Cerebellar nuclear complex (tissue), 1 donor: ENCODE measurements at places on chromosomes 13 and 19.

GRCh38 chr13:51230477-51231105 is 8.4 kb downstream of the FAM124A start:
- no peak for DNase-seq

DNA sequence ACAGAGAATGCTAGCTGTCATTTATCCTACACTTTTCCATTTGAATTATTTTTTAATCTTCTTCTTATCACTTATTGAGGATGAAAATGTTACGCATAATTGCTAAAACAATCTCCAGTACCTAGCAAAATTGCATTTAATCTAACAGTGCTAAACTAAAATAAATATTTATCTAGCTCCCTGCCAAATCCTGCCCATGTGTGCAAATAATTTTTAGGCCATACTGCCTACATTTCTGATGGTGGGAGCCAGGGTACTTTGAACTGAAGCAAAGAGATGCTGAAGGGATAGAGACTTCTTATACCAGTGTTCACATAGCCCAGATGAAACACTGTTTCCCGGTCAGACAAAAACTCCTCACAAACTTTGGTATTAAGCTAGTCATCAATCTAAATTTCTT is 1268.7 kb upstream of the PCDH20 start:
- DNase-seq = no peak

DNA sequence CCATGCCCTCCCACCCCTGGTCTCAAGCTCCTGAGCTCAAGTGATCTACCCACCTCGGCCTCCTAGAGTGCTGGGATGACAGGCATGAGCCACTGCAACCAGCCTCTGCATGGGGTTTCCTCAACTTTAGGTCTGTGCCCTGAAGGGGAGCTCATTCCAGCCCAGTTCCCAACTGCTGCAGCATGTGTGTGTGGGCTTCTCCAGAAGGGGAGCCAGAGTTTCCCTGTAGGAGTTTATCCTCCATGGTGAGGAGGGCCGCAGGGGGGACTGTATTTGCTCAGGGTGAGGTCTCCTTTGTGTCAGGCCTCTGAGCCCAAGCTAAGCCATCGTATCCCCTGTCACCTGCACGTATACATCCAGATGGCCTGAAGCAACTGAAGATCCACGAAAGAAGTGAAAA is 11.3 kb upstream of the ZNF808 start:
- no peak for DNase-seq

GRCh38 chr13:113629866-113630265 is 28.1 kb downstream of the ATP4B start:
- DNase-seq = no peak

GRCh38 chr19:5035793-5036697 is 67.1 kb downstream of the KDM4B start:
- peak; percentile 14 for DNase-seq

DNA sequence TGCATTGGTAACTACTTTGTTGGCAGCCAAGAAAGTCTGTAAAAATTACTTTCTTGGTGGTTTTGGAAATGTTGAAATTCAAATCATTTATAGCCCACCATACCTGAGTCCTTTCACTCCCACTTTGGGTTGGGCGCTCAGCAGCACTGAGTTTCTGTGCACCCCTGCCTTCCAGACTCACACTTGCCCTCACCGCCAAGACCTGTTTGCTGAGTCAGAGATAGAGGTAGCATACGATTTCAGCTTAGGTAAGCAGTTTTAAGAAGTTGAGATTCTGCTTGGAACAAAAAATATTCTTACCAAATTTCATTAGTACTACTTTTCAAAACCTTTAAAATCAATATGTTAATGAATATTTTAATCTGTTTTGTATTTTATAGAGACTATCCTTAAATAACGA is 12.6 kb downstream of the MPHOSPH8 start:
- DNase-seq = no peak

DNA sequence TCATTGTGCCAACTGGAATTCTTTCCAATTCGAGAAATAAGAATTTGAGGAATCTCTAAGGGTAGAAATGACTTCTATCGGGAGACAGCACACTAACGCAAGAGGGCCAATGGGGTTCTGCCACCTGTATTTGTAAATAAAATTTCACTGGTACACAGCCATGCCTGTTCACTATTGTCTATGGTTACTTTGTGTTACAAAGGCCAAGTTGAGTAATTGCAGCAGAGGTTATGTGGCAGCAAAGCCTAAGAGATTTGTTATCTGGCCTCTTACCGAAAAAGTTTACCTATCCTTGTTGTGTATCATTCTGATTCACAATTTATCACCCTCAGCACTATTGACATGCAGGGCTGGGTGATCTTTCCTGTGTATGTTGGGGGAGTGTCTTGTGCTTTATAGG is 278.0 kb downstream of the KLF5 start:
- DNase-seq = no peak

GRCh38 chr19:5828661-5829566 is 10.6 kb downstream of the FUT6 start:
- DNase-seq = no peak

GRCh38 chr13:23320926-23321534 is 112.5 kb downstream of the SACS start:
- no peak for DNase-seq

DNA sequence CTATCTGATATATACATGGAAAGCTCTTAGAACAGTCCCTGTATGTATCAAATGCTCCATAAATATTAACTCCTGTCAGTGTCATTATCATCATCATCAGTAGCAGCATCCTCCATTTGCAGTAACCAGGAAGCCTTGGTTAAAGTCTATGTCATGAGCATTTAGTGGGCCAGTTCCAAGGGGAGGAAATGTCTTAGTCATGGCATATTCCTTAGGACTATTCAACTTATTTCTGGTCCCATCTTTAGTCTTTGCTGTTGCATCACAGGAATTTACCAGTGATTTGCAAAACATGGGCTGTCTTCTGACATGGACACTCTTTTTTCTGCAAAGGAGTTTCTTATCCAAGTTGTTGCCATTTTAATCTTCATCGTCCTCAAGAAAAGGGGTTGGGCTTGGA is 98.4 kb downstream of the WDFY2 start:
- DNase-seq = no peak

- DNase-seq = no peak
These were observed 241.9 kb downstream of the ABCC4 start for GRCh38 chr13:95059306-95059705.

- DNase-seq = no peak
These were observed 14.0 kb downstream of the MOB3A start for GRCh38 chr19:2081873-2082810.

- no peak for DNase-seq
These were observed 6.0 kb downstream of the RCN3 start for GRCh38 chr19:49533551-49534488.

- no peak for DNase-seq
These were observed 104.9 kb upstream of the ABCC4 start for GRCh38 chr13:95406176-95406575.

- DNase-seq = no peak
These were observed 9.5 kb upstream of the SHKBP1 start for GRCh38 chr19:40567040-40567749.

DNA sequence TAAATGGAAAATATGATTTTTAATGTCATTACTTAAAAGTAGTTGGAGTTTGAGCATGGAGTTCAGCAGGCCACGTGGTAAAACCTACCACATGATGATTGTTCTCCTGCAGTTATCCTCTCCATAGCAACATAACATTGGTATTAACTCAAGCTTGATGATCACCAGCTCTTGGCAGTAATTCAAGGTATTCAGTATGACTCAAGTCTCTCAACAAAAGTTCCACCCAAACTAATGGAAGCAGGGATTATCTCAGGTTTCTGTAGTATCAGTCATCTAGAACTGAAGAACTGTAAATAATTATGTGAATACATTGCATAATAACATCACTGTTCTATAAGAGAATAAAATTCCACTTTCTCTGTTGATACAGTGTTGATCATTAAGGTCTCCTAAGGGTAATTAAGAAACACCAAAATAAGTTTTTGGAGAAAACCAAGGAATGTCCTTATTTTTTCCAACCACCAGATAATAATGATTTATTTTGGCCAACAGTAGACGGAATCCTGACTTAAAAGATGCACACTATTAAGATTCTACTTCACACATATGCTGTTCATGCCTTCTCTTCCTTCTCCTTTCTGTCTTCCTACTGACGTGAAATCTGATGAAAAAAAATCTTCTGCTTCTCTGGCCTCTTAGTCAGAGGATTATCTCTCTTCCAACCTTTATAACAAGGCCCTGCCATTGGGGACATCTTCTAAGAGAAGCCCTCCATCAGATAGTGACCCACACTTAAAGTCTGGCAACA is 1092.3 kb downstream of the EFNB2 start:
- DNase-seq = no peak

- no peak for DNase-seq
These were observed 1905.5 kb downstream of the OLFM4 start for GRCh38 chr13:54934121-54934520.

DNA sequence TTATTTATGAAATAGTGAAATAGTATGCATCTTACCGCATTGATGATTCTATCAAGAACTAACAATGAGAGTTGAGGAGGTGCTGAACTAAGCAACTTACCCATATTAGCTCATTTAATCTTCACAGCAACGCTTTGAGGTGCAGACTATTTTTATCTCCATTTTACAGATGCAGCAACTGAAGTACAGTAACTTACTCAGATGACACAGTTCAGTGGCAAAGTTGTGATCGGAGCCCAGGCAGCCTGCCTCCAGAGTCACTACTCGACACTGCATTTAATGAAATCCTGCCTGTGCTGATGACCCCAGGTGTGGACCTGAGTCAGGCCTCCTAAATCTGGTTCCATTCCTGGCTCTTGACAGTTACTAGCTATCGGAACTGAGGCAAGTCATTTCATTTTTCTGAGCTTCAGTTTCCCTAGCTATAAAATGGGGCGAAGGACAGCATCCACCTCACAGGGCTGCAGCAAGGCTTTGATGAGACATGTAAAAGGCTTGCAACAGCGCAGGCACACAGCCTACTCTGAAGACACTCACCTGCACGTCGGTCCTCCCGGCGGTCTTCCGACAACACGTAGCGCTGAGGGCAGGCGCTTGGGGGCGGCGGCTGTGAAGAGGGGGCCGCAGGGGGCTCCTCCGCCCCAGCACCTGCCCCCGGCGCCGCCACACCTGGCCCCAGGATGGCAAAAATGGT is 1.5 kb downstream of the MYPOP start:
- DNase-seq = no peak

GRCh38 chr13:73767747-73768315 is 366.4 kb downstream of the KLF12 start:
- no peak for DNase-seq

- DNase-seq = no peak
These were observed 19.0 kb downstream of the MAN2B1 start for GRCh38 chr19:12647490-12648071.

DNA sequence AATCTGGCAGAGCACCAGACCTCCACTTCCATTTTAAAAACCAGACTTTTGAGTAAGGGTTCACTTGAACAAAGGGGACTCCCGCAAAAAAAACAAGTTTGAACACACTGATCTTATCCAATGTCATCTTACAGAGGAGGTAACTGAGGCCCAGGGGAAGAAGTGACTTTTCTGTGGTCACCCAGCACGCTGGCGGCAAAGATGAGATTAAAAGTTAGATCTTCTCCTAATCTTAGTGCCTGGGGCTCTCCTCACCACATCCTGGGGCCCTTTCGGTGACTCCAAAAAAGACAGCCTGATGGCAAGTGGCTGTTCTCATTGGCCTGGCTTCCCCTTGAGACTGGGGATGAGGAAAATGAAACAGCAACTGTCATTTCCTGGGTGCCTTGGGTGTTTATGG is 101.8 kb upstream of the ZNF98 start:
- no peak for DNase-seq

DNA sequence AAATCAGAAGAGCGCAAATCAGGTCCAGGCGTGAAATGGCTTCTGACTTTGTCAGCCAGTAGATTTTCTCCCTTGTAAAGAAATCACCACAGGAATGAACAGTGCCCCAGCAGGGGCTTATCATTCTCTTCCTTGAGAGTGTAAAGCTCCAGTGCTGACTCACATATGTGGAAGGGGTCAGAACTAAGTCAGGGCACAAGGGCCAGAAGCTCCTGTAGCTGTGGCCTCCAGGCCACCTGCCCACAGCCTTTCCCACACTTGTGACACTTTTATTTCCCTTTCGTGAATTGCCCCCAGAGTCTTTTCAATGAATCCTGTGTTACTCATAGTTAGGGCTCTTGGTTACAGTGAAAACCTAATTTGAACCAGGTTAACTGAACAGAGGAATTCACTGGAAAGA is 99.6 kb downstream of the SUCLA2 start:
- no peak for DNase-seq

DNA sequence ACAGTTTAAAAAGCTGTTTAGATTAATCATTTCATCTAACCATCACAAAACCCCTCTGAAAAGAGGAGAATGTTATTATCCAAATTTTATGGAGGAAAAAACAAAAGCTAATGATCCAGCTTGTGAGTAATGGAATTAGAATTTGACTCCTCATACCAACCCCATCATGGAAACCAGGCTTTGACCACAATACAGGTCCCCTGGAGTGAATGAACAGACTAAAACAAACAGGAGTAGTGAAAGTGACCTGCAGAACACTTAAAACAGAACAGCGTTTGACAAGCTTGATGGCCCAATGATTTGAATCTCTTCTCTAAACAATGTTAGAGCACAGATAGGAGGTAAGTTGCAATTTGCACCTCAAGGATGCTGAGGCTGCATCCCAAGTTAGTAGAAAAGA is 230.0 kb downstream of the DCT start:
- DNase-seq = no peak

- no peak for DNase-seq
These were observed 142.2 kb downstream of the SIPA1L3 start for GRCh38 chr19:38049105-38049649.

DNA sequence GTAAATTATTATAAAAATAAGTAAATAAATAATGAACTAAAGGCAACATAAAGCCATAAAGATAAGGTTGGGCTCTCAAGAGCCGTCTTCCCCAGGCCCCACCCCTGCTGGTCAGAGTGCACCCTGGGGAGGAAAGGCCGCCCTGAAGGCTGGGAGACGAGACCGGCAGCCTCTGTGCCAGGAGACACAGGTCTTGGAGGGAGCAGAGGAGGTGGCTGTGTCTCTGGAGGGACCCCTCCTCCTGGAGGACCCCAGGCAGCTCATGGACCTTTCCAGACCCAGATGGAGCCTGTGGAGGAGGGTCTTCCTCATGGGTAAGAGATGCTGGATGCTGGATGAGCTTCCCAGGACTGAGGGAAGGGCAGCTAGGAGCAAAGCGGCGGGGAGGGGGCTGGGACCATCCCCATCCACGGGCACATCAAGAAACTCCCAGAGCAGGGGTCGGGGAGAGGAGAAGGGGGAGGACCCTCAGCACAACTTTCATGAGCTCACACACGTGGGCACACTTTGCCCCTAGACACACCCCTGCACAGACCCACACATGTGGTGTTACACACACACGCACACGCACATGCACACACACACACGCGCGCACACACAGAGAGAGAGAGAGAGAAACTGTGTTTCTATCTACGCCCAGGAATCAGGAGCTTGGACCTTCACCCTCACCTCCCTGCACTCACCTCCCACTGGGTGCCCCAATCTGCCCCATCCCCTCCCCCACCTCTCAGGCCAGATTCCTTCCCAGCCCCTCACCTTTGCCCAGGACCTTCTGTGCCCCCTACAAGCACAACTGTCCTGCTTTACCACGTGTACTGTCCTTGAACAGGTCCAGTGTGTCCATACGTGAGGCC is at the start of gene CEACAM18:
CEACAM18 (plus strand) TSS at position 159 of the 854 bp plus-strand sequence.
- no peak for DNase-seq

- no peak for DNase-seq
These were observed at the start of gene PODNL1 for GRCh38 chr19:13938301-13939064. PODNL1 (minus strand) TSS chr19:13938417; CDS start chr19:13938181, 236 bp downstream.

GRCh38 chr19:1853295-1854038 is 5.2 kb upstream of the REXO1 start:
- DNase-seq = no peak

GRCh38 chr13:25973576-25973975 is 78.2 kb downstream of the SHISA2 start:
- DNase-seq = no peak
